ENCODE measurements at places on chromosomes 5 and 9.

DNA sequence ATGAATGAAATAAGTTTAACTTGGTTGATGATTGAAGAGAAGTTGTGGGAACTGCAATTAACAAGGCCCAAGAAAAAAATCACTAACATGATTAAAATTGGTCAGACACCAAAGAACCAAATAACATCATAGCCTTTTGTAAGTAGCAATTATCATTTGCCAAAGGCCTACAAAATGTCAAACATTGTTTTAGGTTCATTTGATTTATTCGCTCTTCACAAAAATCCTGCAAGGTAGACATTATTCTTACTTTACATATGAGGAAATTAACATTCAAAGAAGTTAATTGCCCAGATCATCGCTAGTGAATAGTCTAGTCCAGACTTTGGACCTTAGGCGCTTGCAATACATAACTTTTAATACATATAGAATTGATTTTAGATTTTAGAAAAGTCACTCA lies 2.6 kb downstream of the POLK start:
- no peak for DNase-seq

GRCh38 chr5:154840435-154841272 lies 9.7 kb downstream of the FAXDC2 start:
- no peak for DNase-seq

- no peak for DNase-seq
Measured at GRCh38 chr9:108413809-108414208, 442.0 kb downstream of the ACTL7B start.

- DNase-seq = no peak
Measured at GRCh38 chr9:124884376-124884775, 22.4 kb downstream of the ARPC5L start.

GRCh38 chr5:156934450-156935211 lies 28.4 kb downstream of the TIMD4 start:
- no peak for DNase-seq

DNA sequence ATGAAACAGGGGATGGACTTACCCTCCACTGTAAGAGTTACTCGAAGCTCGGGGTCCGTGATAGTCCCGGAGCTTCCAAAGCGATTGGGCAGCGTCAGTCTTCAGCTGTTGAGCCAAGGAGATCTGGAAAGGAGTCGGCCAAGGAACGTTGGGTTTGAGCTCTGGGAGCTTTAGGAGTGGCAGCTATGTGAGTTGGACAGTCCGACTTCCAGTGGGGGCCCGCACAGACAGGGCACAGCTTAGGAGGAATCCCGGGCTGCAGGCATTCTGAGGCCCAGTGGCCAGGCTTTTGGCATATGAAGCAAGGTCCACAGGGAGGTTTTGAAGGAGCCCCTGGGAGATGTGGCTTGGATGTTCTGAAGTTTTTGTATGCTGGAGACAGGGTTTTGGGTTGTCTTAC lies 72.7 kb downstream of the PHAX start:
- DNase-seq = no peak

GRCh38 chr5:177431317-177432142 lies 5.1 kb downstream of the GRK6 start:
- DNase-seq = no peak

- no peak for DNase-seq
Measured at GRCh38 chr9:83981126-83981871, 694 bp downstream of the RMI1 start.

GRCh38 chr9:111095441-111095840 lies 57.2 kb upstream of the LPAR1 start:
- DNase-seq = no peak

GRCh38 chr9:121886759-121887485 lies 206.2 kb downstream of the TTLL11 start:
- no peak for DNase-seq

GRCh38 chr9:14670718-14671117 lies 22.5 kb downstream of the ZDHHC21 start:
- no peak for DNase-seq

DNA sequence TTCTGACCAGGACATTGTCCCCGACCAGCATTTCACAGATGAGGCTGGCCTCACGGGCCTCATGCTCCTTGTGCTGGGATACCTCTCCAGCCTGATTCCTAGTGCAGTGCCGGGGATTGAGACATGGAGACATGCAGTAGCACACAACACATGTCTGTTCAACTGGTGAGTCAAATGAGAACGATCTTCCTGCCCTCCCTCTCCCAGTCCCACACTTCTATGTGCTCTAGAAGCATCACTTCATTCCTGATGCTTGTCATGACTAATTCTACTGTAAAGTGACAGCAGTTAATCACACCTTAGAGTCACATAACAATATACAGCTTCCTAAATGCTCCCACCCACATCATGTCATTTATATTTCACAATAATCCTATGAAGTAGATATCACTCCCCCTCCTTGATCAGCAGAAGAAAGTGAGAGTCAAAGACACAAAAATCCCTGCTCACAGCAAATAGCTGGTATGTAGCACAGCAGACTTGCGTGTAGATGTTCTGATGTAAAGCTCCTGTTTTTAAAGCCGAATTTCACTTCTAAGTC lies 101.8 kb downstream of the CCDC192 start:
- no peak for DNase-seq

DNA sequence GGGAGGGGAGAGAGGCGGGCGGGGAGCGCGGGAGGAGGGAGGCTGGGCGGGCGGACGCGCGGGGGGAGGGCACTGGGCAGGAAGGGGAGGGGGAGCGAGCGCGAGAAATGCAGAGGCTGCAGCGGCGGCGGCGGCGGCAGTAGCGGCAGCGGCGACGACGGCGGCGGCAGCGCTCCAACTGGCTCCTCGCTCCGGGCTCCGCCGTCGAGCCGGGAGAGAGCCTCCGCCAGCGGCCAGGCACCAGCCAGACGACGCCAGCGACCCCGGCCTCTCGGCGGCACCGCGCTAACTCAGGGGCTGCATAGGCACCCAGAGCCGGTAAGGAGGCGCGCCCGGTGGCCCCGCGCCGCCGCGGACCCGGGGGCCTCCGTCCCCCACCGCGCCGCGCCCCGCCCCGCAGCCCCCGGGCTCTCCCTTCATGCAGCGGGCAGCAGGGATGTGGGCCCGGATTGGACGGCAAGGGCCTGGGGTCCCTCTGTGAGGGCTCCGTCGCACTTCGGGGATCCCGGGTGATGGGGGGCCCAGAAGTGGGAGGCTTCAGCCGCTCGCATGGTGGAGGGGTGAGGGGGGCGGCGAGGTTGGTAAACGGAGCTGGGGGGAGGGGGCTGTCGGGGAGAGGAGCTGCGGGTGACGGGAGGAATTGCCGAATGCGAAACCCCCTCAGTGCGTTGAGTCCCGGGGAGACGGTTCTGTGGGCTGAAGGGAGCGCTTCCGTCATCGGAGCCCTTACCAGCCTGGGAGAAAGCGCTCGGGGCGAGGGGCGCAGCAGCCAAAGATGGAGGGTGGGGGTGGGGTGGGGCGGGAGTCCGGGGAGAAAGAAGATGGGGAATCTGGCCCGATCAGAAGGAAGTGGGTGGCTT lies at the start of gene BASP1:
BASP1 (plus strand) TSS at position 139 of the 860 bp plus-strand sequence. CDS start 57,586 bp downstream, outside the sequence.
- peak; percentile 51 for DNase-seq

- DNase-seq = no peak
Measured at GRCh38 chr9:127874301-127875221, 2.9 kb downstream of the AK1 start.

DNA sequence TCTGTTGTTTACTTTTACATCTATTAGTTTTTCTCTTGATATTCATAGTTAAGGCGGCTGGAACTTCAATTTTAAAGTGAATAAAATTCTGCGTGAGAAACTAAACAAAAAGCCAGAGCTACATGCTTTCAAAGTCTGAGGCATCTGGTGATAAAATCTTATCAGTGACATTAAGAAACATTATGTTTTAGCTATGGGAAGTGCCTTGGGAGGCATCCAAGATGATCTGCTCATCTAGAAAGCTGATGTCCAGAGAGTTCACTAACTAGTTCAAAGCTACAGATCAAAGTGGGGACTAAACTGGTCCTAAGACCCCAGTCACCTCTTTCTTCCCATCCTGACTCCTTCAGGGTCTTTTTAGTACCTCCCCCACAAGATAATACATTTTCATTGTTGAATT lies 37.2 kb downstream of the MRPS27 start:
- DNase-seq = no peak

GRCh38 chr5:86605881-86606280 lies 11.9 kb upstream of the COX7C start:
- DNase-seq = no peak

DNA sequence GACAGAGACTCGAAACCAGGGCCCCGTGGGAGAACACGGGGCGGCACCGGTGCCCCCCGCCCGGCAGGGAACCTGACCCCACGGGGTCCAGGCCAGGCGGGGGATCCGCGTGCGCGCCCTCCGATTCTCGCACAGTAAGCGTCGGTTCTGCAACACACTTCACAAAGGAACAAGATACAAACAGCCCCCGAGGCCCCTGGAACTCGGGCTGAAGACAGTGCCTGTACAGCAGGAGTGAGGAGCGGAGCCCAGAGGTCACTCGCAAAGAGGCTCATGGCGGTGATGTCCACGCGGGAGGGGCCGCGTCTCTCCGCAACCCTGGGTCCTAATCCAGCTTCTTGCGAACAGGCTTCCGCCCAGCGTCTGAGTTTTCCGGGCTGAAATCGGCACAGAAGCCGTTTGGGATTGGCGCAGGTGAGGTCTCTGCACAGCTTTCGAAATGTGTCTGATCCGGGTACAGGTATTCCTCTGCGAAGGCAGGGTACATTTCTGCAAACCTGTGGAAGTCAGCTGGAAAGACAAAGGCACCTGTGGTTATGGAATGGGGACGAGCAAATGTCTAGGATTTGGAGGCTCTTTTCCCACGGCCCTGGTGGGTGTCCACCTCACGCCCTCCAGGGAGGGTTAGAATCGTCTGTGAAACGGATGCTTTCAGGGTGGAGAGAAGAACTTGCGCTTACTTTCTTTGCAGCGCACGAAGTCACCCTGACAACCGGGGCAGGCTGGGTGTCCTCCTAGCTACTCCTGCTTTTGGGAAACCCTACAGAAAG lies 18.3 kb upstream of the SLC6A3 start:
- DNase-seq = no peak

DNA sequence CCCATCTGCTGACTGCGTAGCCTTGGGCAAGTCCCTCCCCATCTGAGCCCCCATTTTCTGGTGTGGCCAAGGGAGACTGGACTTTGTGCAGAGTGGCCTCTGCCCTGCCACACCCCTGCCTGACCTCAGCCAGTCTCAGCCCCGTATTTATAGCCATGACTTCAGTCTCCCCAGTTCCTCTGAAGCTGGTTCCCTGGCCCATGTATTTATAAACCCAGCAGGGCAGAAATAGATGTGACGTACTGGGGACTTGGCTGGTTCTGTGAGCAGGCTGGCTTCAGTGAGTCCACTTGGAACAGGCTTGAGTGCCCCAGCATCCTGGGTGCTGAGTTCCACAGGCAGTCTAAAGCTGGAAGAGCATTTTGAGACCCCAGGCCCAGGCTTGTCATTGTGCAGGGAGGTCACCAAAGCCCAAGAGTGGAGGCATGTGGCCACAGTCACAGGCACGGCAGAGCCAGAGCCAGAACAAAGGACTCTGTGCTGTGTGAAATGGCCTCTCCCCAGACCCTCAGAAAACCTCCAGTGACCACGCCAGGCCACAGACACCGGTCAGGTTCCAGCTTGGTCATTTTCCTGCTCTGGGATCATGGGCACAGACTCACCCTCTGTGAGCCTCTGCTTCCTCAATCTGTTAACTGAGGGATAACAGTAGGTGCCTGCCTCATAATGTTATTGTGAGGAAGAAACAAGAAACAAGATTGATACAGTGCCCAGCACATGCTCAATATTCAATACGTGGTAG lies 30.4 kb upstream of the SYNPO start:
- DNase-seq = no peak

DNA sequence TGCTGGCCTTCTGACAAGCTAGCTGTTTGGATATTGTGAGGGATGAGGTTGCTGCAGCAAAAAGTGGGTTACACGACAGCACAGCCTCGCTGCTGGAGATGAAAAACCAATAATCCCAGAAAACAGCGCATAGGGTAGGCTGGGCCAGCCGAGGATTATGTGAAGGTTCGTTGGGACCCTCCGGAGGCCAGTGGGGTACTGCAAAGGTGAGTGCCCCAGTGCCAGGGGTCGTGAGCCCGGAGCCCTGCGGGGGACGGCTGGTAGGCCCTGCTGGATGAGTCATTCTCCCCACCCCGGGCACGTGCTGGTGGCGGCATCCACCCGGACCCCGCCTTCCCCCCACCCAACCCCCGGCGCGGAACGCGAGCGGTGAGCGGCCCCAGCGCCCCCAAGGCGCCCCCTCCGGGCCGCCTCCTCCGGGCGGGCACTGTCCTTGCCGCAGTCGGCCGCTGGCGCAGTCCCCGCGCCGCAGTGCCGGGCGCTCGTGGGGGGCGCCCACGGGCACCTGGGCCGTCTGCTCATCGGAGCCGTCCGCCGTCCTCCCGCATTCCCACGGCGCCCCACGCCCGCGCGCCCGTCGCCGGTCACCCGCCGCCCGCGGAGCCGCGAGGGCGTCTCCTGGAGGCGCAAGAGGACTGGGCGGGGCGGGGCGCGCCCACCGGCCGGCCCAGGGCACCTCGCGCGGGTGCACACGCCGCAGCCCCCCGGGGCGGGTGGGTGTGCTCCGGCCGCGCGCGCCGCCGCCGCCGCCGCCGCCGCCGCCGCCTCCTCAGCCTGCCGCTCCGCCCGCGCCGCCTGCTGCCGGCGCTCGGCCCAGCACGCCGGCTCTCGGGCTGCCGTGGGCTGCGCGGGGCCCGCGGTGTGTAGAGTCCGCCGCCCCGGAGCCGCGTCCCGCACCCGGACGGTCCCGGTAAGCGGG lies at the start of gene PHF24:
PHF24 (plus strand) TSS at position 794 of the 919 bp plus-strand sequence. CDS start 13,014 bp downstream, outside the sequence.
- no peak for DNase-seq

DNA sequence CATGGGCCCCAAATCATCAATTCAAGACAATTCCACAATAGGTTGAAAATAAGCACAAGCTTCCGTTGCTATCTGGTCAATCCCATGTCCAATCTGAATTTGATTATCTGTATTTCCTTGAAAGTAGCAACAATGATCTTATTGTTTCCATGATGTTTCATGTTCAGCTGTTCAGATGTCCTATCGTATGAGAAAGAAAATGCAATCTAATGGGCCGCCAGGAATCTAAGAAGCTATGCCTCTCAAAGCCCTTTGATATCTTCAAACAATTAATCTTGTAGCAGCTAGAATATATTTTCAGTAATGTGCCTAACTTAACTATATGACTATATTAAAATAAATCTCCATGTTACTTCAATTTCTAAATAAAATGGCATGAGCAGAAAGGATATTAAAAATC lies 32.1 kb upstream of the ALDOB start:
- no peak for DNase-seq

DNA sequence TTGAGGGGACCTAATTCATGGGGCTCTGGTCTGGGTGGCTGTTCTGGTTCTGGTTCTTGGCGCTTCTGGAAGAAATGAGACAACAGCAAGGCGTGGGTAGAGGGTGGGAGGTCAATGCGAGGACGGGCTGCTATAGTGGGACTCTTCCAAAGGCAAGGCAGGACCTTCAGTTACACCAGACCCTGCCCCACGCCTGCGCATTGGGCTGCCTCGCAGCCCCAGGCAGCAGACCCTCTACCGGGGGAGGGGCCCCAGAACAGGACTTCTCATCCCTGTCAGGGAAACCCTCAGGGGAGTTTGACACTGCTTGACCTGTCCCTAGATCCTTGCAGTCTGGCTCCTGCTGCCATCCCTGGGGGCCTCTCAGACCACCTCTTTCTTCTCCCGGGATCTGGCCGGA lies 18.5 kb downstream of the CCDC69 start:
- DNase-seq = no peak
